Stimulated activated CD4-positive, alpha-beta T cell treated with anti-CD3 and anti-CD28 coated beads, Interleukin-12 subunit alpha, Interleukin-12 subunit beta, amount 100 ng/mL, for 4 hours (primary cell): ENCODE measurements at places on chromosomes 11 and 22.

DNA sequence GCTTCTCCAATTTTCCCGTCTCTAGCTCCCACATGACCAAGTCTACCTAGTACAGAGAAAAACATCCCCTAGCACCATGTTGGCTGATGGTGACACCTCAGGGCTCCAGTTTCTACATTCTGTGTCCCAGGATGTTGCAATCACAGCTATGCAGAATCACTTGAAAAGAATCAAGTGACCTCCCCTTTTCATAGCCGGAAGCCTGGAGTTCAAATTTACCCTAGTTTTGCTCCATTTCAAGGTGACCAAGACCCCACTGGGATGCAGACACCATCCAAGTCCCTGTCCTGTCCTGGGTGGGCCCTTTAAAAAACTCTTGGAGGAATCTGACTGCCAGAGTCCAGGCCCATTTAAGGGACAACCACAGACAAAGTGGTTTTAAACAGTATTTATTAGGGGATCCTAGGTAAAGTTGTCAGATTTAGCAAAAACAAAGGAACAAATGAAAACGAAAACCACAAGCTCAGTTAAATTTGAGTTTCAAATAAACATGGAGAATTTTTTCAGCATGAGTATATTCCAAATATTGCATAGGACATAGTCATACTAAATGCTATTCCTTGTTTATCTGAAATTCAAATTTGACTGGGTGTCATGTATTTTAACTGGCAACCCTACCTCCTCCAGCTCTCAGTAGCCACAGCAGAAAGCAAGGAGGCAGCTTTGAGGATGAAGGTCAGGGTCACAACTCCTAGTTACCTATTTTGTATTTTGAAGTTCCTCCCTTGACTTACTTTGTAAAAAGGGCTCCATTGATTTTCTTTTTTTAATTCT, 52.4 kb downstream of the MIAT start:
- DNase-seq = no peak

DNA sequence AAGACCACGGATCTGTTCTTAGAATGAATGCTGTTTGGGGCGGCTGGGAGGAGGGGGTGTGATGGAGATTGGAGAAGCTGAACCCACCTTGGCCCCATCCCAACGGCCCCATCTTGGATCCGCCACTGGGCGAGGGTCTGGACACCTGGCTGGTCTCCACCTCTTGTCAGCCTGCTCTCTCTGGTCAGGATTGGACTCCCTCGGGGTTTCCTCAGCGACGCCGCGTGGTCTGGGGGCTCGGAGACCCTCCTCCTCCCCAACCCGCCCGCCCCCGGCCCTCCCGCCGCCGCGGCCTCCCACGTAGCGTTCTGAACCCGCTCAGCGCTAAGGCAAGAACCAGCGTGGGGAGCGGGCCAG, 4.3 kb upstream of the FLI1 start:
- no peak for DNase-seq

DNA sequence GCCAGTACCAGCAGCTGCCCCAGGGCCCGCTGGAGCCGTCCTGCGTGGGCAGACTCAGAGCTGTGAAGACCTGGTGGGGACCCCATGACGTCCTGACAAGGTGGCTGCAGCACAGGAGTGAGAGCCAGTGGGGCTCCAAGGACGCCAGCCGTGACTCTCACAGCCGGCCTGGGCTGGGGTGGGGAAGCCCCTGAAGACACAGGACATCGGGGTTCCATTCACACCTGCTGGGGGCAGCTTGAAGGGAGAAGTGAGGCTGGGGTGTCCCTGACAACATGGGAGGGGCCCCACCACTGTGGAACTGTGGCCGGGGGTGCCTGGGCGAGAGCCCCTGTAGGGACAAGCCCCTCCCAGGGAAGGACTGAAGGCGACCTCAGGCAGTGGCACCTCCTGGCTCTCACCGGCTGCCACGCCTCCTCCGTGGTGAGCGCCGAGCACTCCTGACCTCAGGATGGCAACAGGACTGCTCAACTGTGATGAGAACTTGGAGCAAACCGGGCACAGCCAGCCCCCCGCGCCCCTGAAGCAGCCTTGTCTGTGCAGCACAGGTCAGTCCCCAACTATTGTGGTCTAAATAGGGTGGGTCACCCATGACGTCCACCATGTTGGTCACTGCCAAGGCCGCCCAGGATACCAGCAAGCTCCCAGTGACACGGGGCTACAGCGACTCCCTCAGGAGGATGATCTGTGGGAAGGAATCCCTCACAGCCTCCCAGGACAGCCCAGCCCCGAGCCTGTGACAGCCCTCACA, 22.7 kb upstream of the IL17REL start:
- DNase-seq = no peak

- no peak for DNase-seq
These were observed 32.2 kb upstream of the LRRC10B start for GRCh38 chr11:61476371-61476770.

DNA sequence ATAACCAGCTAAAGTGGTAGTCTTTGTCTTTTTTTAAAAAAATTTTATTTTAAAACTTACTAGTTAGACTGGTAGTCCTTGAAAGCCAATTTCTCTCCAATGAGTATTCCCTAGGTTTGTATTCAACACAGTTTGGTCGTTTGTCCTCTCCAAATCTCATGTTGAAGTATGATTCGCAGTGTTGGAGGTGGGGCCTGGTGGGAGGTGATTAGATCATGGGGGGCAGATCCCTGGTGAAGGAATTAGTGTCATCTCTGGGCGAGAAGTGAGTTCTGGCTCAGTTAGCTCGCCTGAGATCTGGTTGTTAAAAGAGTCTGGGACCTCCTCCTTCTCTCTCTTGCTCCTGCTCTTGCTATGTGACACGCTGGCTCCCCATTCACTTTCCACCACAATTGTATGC, 18.0 kb downstream of the FLI1 start:
- no peak for DNase-seq

DNA sequence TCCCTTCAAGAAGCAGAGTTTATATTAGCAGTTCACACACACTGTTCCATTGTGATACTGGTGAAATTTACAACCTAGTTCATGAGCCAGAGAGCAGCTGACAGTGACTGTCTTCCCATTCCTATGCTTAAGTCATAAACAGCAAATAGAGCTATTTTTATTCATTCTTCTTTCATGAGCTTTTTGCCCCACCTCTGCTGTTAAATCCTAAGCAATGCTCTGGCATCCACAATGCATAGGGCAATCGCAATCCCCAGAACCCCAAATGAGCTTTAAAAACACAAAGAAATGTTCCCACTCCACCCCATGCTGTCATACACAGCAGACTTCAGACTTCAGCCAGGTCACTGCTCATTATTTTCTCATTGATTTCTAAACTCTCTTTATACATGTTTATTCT, 307.5 kb downstream of the ETS1 start:
- no peak for DNase-seq

DNA sequence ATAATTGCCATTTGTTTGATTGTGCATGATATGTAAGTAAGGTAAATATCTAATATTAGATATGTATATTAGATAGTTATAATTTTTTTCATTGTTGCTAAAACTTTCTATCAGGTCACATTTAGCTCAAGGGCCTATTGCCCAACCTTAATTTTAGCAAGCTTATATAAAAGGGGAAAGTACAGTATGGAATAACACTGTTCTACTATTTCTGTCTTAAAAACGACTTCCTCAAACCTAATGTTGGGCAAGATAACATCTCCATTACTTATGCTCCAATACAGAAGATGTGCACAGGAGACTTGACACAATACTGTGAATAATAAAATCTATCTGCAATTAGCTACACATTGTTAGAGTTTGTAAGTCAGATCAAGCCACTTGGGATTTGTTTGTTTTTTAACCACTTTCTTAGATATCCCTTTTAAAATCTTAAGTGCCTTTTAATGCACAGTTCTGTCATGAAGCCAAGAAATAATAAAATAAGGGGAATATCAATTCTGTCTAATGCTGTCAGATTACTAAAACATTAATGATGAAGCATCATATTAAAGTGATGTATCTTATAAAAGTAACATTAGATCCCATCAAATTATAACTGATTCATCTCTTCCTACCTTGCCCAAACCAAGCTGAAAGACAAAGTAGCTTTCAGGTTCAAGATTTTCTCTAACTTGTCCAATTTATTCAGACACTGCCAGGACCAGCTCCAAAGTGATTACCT, 98.1 kb downstream of the SIK3 start:
- DNase-seq = no peak

- DNase-seq = no peak
These were observed 48.4 kb upstream of the TSKU start for GRCh38 chr11:76734456-76735420.

GRCh38 chr22:34702279-34702678, 363.7 kb upstream of the ISX start:
- DNase-seq = no peak

GRCh38 chr11:59189986-59190385, 18.1 kb downstream of the DTX4 start:
- no peak for DNase-seq

- no peak for DNase-seq
These were observed 136.6 kb upstream of the NAV2 start for GRCh38 chr11:19576054-19576453.

- DNase-seq = no peak
These were observed 129.6 kb downstream of the SLC17A6 start for GRCh38 chr11:22467741-22468140.

GRCh38 chr11:32109138-32109537, 18.3 kb downstream of the RCN1 start:
- no peak for DNase-seq

GRCh38 chr11:74520927-74521665, 27.6 kb upstream of the LIPT2 start:
- no peak for DNase-seq
